ENCODE measurements at places on chromosomes 4 and X.

DNA sequence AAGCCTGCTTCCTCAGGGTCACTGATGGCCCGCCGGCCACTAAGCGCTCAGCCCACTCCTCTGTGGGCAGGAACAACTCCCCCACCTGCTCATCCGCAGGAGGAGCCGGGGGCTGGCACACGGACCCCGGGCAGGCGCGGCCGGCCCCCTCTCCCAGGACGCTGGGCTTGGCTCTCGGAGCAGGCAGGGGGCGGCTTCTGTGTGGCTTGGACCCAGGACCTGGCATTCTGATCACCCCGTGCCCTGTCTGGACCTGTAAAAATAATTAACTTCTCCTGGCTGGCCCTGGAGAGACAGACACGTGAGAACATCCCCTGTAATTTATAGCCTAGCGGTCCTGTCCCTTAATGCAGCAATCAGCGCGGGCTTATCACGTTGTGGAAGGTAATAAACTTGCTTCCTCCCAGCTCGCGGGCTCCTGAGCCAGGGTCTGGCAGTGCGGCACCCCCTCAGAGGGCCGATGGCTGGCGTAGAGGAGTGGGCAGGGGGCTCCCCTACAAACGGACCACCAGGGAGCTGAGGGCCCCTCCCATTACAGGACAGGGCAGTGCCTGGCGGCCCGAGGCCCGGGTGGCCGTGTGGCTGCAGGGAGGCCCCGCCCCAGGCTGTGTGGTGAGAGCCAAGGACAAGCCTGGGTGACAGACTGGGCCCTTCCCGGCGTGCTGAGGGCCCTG, 84.5 kb upstream of the NKX1-1 start:
- no peak for DNase-seq

DNA sequence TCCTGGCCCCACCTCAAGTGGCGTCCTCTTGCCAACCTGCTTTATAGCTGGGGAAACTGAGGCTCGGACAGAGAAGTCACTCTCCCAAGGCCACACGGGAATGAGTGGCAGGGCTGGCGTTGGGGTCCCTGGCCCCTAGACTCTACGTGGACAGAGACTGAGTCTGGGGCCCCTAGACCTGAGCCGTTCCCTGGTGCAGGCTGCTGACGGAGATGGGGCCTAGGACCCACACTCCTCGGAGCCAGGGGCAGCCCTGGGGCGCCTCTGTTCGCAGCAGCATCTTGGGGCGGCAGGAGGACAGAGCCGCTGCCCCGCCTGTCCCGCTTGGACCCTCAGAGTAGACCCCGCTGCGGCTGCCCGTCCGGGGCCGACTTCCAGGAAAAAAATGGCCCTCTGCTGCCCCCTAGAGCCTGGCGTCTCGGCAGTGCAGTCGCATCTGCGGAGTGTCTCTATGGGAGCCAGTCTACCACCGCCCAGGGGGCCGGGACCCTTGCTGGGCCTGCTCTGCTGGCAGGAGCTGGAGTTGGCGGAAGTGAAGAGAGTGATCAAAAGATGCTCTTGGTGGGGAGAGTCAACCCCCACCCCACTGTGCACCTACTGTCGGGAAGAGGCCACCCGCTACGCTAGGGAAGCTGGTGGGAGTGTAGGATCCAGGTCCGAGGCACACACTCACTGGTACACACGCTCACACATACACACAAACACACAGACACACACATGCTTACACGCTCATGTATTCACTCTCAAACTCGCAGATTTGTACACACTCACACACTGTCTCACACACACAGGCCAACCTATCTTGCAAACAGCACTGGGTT, 220.1 kb downstream of the AFAP1 start:
- no peak for DNase-seq

DNA sequence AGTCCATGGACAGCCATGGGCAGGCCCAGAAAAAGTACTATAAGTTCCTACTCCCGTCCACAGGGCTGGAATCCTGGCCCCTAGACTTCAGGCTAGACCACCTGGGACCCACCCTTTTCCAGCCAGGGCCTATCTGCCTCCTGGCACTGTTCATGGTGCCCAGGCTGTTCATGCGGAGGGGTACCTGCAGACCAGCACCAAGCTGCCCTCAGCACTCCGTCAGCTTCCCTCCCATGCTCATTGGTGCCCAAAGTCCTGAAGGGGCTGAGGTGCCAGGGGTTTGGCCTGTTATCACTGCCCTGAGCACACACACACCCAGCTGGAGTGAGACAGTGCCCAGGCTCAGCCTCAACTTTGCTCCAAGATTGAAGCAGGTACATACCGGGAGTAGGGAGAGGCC, 477.7 kb downstream of the STPG2 start:
- DNase-seq = no peak

DNA sequence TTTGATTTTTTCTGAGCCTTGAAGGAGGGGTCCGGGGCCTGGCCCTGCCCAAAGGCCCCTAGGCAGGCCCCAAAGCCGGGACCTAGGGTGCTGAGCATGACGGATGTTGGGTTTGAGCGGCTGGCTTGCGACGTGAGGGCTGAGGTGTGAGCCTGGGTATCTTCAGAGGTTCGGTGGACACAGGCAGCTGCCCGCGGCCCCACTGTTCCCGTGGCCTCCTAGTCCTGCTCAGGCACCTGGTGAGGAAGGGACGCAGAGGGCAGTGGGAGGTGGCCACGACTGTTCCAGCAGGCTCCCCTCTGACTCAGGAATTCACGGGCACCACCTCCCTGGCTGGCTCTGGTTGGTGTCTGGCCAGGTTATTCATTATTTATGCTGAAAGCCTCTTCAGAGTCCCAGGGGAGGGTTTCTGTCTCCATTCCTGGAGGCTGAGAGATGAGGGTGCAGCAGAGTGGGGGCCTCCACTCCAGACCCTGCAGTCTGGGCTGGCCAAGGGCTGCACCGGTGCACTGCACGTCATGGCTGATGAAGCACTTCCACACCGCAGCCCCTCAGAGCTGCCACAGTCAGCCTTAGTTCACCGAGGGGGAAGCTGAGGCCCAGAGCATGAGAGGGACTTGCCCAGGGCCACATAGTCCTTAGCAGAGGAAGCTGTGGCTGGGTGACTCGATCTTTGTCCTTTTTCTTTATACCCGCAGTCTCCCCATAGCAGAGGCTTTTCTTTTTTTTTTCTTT, 2.2 kb downstream of the MSANTD1 start:
- DNase-seq = no peak

- no peak for DNase-seq
These were observed 123.7 kb upstream of the MAP3K15 start for GRCh38 chrX:19639056-19639455.
